ENCODE measurements at places on chromosomes 16 and 17.

DNA sequence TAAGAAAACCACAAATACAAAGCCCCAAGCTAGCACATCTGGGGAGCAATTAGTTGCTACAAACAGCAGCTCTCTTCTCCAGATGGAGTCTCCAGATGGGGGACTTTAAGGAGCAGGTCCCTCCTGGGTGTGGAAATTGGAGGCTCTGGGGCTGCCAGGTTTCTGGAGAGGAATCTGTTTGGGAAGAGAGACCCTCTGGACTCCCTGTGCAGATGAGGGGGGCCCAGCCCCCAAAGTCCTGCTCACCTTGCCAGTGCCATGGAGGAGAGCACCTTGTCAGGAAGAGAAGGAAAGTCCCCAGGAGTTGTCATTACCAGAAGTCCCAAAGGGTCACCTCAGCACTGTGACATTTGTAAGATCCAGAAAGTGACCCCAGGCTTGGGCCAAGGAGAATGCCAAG, 14.8 kb downstream of the TEKT5 start:
- DNase-seq = no peak

- no peak for DNase-seq
Observed at GRCh38 chr16:81585785-81586184, 141.2 kb downstream of the CMIP start.

DNA sequence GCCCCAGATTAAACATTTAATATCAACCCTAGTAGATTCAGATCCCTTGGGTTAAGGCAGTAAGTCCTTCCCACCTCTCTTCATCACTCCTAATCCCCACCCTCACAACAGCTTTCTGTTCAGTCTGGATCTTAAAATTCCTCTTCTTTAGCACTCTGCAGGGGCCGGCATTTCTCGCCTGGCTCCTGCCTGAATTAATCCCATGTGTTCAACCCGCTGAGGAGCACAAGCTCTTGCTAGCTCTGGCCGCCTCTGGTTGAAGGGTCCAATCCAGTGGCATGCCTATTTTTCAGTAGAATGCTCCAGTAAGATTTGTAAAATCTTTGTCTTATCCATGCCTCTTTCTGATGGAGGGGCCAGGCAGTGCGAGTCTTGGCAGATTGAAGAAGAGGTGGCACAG, 59.2 kb downstream of the CYB5B start:
- DNase-seq = no peak

DNA sequence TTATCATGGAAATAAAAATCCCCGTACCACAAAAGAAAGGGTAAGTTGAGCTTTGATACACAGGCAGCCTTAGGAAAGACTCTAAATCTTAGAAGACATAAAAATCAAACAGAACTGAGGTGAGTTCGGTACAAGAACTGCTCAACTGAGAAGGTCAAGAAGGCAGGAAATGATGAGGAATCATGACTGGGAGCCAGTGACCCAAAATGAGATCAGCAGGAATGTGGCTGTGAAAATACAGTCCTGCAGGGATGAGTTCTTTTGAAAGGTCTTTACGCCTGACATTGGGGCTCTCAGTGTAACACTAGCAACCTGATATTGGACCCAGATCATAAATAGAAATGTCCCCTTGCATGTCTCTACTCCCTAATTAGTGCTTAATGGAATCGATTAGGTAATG, 56.3 kb upstream of the CDH11 start:
- no peak for DNase-seq

DNA sequence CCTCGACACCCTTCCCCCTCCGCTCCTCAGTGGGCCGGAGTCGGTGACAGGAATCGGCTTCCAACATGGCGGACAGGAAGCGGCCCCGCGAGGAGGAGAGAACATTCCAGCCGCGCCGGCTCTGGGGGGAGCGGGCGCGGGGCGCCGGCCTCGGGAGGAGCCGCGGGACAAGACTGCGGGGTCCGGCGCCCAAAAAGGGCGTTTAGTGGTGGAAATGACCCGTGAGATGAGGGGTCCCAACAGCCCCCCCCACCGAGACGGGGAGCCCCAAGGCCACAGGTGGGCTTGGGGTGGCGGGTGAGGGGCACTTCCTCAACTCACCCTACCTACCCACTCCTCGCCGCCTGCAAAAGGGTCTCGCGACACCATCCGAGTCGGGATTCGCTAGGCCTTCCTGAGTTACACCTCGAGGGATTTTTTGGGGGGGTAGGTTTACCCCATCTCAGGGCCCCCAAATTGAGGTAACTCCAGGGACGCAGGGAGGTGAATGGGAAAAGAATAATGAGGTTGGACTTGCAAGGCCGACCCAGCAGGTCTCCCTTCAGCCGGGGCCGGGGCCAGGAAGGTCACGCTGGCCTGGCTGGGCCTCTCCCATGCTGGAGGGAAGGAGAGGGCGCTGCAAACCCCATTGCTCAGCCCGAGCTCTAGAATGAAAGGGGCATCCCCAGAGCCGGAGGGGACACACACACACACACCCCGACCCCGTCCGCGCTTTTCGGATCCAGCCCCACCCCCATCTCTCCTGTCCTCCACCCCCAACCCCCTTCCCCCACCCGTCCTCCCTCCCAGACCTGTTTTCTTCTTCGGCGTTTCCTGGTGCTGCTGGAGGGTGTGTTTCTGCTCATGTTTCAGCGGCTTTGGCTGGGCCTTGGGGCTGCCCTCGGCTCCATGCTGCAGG, 707 bp downstream of the NUFIP2 start:
- DNase-seq = no peak

- DNase-seq = no peak
Observed at GRCh38 chr17:51629232-51629631, 368.9 kb downstream of the UTP18 start.

DNA sequence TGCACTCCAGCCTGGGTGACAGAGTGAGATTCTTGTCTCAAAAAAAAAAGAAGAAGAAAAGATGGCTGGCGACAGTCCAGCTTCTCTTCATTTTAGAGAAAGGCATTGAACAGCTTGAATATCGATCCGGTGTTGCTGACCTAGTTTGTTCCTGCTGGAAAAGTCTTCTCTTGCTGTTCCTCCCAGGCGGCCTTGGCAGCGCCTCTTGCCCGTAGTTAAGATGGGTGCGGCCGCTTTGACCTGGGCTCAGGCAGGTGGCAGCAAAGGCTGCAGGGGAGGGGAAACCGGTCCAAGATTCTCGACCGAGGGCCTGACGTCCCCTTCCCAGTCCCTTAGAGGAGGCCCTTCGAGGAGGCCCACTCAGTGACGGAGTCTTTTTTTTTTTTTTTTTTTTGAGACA, 3.8 kb upstream of the ZNF764 start:
- DNase-seq = no peak

DNA sequence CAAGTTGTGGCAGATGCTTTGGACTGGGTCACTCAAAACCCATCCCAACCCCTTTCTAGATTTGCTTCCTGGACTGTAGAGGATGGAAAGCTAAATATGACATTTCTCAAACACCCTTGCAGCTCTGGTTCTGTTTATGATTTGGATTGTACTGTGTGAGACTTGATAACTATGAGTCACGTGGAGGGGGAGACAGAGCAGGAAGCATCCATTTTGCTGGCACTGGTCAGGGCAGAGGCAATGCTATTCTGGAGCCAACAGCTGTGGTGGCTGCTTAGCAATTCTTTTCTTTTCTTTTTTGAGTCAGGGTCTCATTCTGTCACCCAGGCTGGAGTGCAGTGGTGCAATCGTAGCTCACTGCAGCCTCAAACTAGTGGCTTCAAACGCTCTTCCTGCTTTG, 13.6 kb upstream of the TERF2 start:
- DNase-seq = no peak

- DNase-seq = no peak
Observed at GRCh38 chr16:85002099-85002541, 9.2 kb downstream of the ZDHHC7 start.

GRCh38 chr17:39393736-39394135, 7.7 kb downstream of the FBXL20 start:
- DNase-seq = no peak

- no peak for DNase-seq
Observed at GRCh38 chr17:28967221-28968135, 16.2 kb upstream of the PHF12 start.

DNA sequence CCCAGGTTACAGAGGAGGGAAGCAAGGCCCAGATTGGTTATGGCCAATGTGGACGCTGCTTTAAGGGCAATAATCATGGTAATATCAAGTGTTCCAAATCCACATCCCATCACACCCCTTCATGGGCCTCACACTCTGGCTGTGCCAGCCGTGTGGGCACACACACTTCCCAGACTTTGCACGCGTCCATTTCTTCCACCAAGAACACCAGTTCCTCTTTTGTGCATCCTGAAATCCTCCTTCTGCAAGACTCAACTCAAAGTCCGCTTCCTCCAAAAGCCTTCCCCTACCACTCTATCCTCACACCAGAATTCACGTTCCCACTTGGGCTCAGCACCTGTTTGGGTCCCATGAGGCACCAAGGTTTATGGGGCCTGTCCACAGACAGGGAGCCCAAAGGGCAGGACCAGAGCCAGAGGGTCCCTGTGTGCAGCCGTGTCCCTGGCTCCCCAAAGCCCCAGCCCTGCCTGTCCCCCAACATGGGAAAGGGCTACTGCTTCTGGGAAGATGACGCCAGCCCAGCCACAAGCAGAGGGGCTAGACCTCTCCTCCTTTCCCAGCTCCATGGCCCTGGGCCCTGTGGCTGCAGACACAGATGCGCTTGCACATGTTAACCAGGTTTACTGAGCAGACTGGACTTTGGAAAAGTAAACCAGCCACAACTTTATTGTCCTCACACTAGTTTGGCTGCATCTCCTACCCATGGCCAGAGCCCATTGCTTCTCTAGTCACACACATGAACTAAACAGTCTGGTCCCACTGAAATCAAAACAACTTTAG, 20.3 kb downstream of the SPNS3 start:
- no peak for DNase-seq

DNA sequence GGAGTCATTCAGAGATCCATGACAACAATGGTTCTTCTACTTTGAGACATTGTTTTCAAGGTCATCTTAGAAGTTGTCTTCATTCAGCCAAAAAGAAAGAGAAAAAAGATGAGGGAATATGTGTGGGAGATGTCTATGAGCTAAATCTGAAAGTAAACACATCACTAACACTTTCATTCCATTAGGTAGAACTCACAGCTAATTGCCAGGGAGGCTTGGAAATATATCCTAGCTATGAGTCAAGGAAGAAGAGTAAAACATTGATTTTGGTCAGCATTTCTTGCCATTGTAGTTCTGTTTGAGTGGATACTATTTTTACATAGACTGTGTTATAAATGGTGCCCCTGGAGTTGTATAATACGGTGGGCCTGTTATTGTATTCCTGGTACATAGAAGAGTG, 316.4 kb upstream of the MYOCD start:
- DNase-seq = no peak

All from NCI-H1417 treated with DMSO at 0.1 percent for 48 hours (cell line).